GM06990 (cell line): ENCODE measurements at places on chromosomes 3 and 15.

GRCh38 chr3:53806182-53807116, 39.8 kb downstream of the CHDH start:
- no peak for DNase-seq

DNA sequence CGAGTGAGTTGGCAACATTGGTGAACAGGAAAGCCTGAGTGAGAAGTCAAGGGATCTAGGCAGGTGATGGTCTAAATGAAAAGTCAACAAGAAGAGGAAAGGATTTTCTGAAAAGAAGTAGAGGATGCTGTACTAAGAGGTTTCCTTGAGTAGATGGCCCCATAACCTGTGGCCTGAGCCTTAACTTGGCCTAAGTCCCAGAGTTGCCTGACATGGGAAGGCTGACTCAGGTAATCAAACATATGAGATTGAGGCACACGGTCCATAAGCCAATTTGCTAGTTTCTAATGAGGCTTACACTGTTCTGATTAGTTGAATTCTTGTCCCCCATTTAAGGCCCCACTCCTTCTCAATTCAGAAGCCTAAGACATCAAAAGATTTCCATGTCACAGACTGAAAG, 262.5 kb upstream of the LMCD1 start:
- DNase-seq, result no peak

DNA sequence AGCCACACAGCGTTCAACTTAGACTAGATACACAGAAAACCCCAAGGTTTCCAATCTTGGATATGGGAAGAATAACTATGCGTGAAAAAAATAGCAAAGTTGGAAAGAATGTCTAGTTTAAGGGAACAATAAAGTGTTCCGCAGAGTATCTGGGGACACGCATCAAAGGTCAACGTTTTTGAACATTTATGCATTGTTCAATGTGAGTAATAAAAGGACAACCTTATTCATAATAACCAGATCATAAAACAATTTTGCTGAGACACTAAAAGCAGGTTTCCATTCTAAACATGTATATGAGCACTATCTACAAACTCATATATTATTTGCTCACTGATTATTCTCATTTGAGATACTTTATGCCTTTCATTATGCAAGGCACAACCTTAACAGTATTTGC, 7.8 kb downstream of the ANO10 start:
- no peak for DNase-seq

DNA sequence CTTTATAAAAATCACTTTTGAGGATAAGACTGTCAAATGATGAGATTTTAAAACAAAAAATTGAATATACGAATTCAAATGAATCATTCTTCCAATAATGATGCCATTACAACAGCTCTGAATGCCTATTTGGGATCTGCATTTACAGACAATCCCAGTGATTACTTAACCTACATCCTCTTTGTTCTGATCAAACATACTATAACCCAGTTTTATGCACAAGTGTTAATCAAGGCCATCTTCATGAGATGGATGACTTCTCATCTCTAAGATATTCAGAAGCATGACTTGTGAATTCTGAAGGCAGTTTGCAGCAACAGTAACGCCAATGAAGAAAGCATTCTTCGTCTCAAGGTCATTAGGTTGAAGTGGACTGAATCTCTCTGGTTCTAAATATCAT, 90.3 kb upstream of the MEX3B start:
- DNase-seq, result no peak

- DNase-seq, result peak; percentile 70
Measured at GRCh38 chr3:58034738-58035523, 26.7 kb downstream of the FLNB start.

GRCh38 chr3:186682812-186683211, 17.0 kb downstream of the HRG start:
- no peak for DNase-seq

DNA sequence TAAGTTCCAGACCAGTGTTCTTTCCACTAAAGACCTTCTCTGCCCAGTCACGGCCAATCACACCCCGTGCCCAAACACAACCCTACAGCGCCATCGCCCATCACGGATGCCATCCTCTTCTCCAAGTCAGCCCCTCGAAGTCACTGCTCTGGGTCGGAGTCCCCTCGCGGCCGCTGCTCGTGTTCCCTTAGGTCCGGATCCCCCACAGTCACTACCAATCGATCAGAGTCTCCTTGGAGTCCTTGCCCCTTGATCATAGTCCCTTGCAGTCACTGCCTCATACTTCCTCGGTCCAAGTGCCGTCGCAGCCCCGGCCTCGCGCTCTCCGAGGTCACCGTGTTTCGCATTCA, 461 bp downstream of the PCYT1A start:
- no peak for DNase-seq

- no peak for DNase-seq
Measured at GRCh38 chr15:61668444-61668843, 391.8 kb downstream of the VPS13C start.

- no peak for DNase-seq
Measured at GRCh38 chr3:136708333-136708985, 43.7 kb downstream of the STAG1 start.

DNA sequence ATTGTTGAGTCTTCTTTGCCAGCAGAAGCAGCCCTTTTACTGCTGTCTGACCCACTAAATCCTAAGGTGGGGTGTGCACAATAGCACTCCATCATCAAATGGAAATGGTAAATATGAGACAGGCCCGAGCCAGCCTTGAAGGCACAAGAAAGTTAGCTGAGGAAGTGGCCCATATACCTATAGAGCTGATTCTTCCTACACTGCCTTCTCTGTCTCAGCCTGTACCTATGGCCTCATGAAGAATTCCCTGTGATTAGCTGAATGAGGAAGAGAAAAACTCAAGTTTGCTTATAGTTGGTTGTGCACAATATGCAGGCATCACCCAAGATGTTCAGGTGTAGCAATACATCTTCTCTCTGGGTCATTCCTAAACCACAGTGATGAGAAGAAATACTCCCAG, 31.7 kb upstream of the XCR1 start:
- no peak for DNase-seq

DNA sequence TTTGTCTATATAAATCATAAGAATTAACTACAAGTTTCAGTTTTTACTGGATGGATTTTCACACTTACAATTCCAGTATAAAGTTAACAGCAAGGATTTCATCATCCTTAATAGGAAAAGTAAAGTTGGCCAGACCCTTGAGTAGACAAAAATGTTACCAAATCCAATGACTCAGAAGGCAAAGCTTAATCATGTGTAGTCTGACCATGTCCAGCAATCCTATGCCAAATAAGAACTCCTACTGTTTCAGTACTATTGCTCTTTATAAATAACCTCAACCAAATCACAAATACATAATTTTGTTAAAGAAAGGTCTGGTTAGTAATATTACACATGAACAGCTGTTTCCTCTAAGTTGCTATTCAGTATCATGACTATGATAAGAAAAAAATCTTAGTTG, 35.0 kb downstream of the PLOD2 start:
- no peak for DNase-seq

GRCh38 chr3:61182662-61183061, 68.6 kb downstream of the FHIT start:
- no peak for DNase-seq

GRCh38 chr3:164533275-164533674, 545.0 kb downstream of the SI start:
- no peak for DNase-seq

DNA sequence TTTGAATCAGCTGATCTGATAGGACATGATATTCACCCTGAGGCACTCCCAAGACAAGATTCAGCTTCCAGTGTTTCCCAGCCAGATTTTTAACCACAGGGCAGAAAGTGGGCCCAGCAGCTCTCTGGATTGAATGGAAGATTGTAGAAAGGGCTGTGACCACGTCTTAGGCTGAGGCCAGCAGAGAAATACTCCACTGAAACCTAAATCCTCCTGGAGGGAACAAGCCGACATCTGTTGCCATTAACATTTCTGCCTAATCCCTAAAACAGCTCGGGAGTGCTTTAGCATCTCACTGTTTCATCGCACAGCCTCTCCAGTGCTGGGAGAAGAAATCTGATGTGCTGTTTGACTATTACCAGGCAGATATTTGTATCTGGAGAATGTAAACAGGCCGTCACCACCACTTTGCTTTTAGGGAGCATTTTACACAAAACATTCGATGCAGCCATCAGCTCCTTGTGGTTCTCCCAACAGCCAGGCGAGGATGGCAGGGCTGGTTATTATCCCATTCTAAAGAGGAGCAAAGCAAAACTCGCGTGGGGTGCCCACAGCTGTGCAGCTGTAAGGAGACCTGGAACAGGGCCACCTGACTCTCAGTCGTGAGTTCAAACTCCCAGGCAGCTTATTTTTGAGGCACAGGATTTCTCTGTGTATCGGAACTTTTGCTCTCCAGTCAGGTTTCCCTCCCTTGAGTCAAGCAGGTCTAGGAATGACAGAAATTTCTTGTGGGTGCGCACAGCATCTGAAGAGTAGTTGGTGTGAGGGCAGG, 117.4 kb downstream of the LIPC start:
- no peak for DNase-seq

DNA sequence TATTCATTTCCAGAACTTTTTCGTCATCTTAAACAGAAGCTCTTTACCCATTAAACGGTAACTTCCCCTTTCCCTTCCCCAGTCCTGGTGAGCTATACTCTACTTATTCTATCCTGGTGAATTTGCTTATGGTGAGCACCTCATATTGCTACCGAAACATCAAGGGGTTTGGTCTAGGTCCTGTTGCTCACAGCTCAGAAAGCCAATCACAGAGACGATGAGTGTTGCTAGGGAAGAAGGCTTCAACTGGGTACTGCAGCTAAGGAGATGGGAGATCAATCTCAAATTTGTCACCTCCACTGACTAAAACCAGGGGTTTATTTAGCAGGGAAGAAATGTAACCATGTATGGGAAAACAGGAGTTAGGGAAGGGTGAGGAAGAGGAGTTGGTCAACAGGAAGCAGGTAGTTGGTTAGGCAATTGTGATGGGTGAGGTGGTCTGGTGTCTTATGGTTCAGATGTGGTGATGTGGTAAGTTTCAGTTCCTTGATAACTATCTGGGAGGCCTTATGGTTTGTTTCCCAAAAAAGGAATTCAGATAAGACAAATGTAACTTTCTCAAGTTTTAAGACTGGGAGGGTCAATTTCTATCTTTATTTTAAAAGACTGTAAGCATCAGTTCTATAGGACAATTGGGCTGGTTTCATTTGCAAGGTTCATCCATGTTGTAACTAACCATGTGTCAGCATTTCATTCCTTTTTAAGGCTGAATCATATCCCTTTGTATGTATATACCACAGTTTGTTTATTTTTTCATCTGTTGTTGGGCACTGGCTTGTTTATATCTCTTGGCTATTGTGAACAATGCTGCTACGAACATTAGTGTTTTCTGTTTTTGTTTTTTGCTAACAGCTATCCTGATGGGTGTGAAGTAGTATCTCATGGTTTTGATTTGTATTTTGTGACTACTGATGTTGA, 24.3 kb downstream of the ARHGAP11B start:
- peak; percentile 74 for DNase-seq

DNA sequence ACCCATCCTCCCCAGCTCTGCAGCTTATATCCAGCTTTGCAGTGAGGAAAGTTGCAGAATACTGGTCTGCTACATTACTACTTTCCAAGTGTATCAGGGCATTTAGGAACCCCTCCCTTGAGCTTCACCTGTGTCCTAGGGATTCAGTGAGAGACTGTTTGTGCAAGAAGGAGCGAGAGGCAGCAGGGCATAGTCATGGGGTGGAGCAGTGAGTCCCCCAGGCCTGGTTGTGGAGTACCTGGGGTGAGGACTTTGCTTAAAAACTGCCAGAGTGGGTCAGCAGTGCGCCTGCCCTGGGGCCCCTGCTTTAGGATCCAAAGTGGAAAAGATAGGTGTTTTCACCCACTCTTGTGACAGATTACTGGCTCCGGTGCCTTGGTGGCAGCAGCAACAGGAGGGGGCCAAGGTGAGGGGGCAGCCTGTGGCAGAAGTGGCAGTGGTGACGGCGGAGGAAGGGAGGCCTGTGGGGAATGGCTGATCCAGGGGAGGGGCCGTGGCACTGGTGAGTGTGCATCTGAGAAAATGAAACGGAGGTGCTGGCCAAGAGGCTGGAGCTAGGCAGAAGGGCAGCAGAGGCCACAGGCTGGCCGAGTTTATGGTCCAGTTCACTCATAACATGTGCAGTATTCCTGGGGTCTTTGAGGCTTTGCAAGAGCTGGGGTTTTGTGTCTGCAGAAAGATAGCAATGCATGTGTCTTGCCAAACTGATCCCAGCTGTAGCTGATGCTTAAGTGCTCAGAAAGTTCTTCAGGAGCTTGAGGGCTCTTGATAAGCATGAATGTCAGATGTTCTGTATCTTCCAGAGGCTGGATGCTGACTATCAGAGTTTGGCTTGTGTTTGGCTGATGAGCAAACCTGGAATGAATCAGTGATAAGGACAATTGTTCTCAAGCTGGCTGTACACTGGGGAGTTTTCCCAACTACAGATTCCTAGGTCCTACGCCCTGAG, 43.4 kb downstream of the GOLGA6A start:
- DNase-seq, result no peak

DNA sequence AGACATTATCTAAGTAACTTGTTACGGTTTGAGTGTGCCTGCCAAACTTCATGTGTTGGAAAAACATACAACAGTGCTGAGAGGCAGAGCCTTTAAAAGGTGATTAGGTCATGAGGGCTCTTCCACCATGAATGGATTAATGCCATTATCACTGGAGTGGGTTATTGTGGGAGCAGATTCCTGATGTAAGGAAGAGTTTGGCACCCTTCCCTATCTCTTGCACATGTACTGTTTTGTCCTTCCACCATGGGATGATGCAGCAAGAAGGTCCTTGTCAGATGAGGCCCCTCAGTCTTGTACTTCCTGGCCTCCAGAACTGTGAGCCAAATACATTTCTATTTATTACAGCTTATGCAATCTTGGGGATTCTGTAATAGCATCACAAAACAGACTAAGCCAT, 413.9 kb downstream of the EPHA3 start:
- DNase-seq, result no peak

GRCh38 chr3:149395107-149396089, 17.9 kb upstream of the TM4SF1 start:
- no peak for DNase-seq
